ENCODE measurements at places on chromosomes 4 and X.
A peak's percentile ranks its signal among the peaks of the same experiment; 100 is the strongest.

- no peak for DNase-seq
Measured at GRCh38 chrX:78838709-78839108, 91.2 kb downstream of the LPAR4 start.

- DNase-seq = no peak
Measured at GRCh38 chr4:39124885-39125599, 57.3 kb upstream of the WDR19 start.

GRCh38 chrX:39750256-39750790 lies 347.4 kb downstream of the BCOR start:
- no peak for DNase-seq

DNA sequence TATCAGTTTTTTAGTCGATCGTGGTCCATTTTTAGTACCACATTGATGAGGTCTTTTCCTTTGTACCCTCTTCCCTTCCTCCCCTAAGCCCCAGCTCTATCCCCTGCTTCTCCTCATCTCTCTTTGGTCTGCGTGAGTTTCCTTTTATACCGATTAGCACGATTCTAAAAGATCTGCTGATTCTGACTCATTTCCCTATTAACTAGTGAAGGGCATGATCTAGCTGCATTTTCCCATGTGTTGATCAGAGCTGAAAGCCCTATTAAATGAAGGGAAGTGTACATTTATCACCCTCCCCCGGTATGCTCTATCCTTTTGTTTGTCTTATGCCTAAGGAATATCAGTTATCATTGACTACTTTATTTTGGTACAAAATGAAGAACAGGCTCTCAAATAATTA lies 181.7 kb upstream of the NPY2R start:
- DNase-seq = no peak

DNA sequence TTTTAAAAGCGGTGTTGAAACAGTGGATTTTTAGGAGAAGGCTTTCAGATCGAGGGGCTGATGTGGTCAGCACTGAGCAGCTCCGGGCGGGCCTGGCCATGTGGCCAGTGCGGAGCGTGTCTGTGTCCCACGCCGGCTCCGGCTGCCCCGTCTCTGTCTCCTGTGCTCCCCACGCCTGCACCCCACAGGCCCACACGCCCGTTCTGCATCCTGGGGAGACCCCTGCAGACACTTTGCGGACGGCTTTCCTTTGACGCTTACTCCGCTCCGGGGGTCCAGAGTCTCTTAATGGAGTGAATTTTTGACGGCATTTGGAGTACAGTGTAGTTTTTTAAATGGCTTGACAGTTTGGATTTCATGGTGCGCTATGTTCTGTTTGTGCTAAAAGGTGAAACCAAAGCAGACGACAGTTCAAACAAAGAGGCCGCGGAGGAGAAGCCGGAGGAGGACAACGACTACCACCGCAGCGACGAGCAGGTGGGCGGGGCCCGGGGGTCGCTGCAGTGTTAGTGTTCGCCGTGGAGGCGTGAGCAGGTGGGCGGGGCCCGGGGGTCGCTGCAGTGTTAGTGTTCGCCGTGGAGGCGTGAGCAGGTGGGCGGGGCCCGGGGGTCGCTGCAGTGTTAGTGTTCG lies 38.7 kb downstream of the PCGF3 start:
- DNase-seq = no peak

- DNase-seq = no peak
Measured at GRCh38 chrX:75301060-75301459, 27.2 kb downstream of the UPRT start.

- DNase-seq = no peak
Measured at GRCh38 chr4:925771-926500, 6.2 kb downstream of the GAK start.

DNA sequence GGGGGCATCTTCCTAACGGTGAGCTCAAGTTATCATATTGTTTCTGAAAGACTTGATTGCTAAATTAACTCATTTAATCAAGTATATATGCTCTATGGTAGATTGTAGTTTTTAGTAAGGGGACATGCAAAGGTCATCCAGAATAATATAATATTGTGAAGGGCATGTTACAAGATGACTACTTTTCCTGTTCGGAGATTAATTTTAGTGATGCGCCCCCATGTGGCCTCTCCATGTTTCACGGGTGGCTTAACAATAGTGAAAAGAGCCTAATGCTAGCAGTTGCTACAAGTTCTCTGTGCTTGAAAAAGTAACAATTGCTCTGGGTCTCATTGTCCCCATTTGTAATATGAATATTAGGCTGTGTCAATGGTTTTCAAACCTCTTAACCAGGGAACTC lies 12.2 kb downstream of the SMPX start:
- DNase-seq = peak; percentile 28

- DNase-seq = no peak
Measured at GRCh38 chr4:72568959-72569718, at the start of gene ADAMTS3. TSS of gene ADAMTS3 (minus strand) at chr4:72569221. CDS start at chr4:72568762, 459 bp downstream.

DNA sequence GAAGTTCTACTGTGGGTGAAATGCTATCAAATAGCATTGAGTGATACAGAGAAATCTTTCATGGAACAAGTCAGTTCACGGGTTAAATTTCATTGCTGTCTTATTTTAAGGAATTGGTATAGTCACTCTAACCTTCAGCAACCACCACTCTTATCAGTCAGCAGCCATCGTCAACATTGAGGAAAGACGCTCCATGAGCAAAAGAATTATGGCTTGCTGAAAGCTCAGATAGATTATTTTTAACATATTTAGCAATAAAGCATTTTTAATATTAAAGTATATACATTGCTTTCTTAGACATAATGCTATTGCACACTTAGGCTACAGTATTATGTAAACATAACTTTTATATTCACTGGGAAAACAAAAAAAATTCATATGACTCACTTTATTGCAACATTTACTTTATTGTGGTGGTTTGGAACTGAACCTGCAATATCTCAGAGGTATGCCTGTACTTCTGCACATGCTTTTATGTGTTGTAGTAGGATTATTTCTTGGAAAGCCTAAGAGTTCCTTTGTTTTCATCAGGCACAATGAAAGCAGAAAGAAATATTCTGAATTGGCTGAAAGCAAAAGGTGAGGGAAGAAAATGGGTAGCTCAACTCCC lies 586.7 kb downstream of the GBA3 start:
- DNase-seq = no peak

GRCh38 chrX:38192007-38192810 lies 28.5 kb downstream of the SRPX start:
- DNase-seq = no peak

- DNase-seq = no peak
Measured at GRCh38 chrX:68936126-68936525, 107.3 kb downstream of the EFNB1 start.

GRCh38 chr4:149754526-149754925 lies 61.1 kb downstream of the IQCM start:
- no peak for DNase-seq

GRCh38 chrX:74779175-74779574 lies 146.1 kb downstream of the NEXMIF start:
- no peak for DNase-seq

DNA sequence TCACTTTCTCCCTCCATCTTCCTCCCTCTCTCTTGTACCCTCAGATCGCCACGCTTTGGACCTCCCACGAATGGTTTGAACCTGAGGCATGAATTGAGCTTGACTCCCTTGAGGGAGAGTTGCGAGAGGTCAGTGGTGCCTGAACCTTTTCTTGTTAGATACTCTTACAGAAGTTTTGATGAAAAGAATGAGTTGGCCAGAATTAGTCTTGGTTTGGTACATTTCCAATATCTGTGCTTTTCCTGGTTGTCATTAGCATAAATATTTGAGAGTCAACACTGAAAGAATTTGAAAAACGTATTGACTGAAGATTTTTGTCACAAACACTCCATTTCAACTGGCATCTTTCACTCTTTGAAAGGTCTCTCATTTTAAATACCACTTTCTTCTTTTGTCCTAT lies 510.6 kb upstream of the DIPK2B start:
- no peak for DNase-seq

DNA sequence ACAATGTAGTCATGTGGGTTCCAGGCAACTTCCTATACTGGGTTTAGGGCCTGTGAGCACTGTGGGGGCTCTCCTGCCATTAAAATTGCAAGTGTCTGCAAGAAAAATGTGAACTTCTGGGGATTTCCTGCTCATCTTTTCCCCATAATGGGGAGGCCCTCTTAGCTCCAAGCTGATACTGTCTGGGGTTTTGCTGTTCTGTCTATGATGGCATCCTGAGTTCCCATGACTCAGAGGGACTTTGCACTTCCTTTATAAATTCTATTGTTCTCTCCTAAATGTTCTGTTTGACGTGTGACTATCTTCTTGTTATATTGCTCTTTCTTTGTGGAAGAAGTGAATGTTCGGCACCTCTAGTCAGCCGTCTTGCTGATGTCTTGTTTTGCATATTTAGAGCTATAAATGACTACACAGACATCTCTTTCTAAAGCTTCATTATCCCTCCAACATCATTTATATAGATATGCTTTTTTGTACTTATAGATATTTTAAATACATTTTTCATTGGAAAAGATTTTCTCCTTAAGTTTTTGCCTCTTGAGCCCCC lies 465.8 kb downstream of the NAF1 start:
- no peak for DNase-seq

- DNase-seq = no peak
Measured at GRCh38 chrX:97563531-97564133, 679.9 kb downstream of the RPA4 start.

DNA sequence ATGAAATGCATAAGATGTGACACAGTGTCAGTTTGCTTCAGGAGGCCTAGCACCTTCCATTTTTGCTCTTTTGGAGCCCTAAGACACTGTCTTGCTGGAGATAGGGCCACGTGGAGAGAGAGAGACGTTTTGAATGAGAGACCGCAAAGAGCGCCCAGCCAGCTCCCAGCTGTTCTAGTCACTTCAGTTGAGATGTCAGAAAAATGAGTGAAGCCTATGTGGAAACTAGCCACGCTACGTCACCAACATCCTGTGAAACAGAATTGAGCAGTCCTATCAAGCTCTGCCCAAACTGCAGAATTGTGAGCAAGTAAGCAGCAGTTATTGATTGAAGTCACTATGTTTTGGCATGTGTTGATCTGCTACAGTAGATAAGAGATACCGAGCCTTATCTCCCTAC lies 13.1 kb downstream of the GPR82 start:
- DNase-seq = no peak

- no peak for DNase-seq
Measured at GRCh38 chr4:187396106-187396505, 599.5 kb upstream of the ZFP42 start.

DNA sequence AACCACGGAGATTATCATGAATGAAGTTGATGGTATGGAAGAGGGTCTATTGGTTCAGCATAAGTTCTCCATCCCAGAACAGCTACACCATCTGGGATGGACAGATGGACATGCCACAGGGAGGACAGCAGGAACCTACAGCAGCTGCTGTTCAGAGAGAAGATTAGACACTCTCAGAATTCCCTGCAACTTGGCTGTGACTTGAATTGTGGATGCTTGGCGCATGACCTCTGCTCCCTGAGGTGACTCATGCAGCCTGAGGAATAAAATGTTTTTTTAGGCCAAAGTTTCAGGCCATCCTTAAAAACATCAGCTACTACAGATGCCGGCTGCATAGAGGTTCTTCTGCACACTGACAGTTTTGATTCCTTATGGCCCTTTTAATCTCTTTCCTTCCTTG lies 97.3 kb downstream of the RS1 start:
- no peak for DNase-seq

- DNase-seq = no peak
Measured at GRCh38 chr4:76535603-76536372, 100.8 kb downstream of the SHROOM3 start.

DNA sequence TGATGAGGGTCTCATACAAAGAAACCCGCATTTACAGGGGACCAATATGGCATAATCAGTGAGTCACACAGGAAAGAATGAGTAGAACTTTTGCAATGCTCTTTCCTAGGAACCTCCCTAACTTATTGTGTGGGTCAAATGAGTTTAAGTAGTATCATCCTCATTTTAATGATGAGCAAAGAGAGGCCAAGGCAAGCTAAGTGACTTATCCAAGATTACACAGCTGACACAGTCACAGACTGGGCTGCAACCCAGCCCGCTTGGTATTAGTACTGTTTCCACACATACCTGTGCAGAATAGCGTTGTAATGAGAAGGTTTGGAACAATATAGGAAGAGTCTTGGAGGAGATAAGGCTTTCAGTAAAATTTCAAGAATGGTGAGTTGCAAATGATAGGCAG lies 91.0 kb upstream of the PPP1R2C start:
- DNase-seq = no peak

- DNase-seq = no peak
Measured at GRCh38 chr4:105283501-105283900, 136.8 kb downstream of the TET2 start.

DNA sequence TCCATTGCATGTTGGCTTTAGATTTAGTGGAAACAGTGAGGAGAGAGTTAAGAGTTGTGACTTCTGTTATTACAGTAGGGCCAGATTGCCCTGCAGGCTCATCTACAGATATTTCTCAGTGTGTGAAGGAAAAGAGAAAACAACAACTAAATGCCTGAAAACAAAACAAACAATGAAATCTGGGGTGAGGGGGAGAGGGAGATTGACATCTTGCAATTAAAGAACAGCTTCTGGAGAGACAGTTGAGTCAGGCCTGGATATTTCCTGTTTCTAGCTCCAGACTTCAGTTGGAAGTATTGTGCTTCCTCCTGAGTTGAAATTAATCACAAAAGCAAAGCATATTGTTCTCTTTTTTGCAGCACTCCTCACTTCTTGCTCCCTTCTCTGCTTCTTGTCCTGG lies 108.3 kb upstream of the SCML1 start:
- DNase-seq = no peak

DNA sequence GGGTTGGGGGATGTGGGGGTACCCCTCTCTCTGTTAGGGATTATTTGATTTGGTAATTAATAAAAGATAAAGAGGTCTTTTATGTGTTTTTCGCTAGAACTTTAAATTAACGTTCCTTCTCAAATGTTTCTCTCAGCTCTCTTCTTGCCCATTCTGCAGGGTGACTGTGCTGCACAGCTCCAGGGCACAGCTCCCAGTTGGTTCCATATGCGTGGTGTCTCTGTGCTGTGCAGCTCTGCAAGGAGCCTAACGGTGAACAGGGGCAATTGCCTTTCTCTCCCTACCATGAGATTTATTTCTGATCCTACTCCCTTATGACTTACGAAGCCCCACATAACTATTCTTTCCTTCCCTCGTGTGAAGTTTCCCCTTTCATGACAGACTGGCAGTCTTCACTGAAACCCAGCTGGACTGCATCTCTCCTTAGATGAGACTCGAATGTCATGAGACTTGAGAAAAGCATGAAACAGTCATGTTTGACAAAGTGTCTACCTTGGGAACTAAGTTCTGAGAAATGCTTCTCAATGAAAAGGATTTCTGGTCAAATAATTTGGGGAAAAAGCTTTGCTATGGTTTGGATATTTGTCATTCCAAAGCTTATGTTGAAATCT lies 50.2 kb upstream of the SPRY1 start:
- DNase-seq = no peak

DNA sequence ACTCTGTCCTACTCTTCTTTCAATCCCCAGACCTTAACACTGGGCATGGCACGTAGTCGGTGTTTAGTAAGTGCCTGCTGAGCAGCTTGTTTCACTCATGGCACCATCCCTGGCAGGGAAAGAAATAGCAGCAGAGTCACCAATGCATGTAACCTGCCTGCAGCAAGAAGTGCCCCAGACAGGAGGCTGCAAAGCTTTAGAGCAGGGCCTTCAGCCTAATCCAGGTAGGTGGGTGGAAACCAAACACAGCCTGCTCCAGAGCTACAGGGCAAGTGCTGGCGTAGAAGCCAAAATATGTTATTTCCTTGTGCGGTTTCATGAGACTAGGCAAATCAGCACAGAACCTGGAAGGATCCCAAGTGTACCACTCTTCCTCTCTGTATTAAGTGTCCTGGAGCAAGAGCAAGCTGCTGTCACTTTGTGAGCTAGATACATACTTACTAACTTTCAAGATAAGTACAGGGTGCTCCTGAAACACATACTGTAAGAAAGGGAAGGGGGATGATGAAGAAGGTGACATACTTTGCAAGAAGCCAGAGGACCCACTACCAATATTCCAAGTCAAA lies 5.5 kb downstream of the PROM1 start:
- no peak for DNase-seq

All from activated naive CD4-positive, alpha-beta T cell (primary cell).